Activated naive CD4-positive, alpha-beta T cell treated with Interleukin-2 at 50 U/mL for 16 hours (primary cell): ENCODE measurements at places on chromosomes 3 and 15.

- no peak for DNase-seq
Observed at GRCh38 chr15:89817701-89818280, 3.1 kb upstream of the ANPEP start.

GRCh38 chr3:72177075-72178050, 392.4 kb upstream of the PROK2 start:
- no peak for DNase-seq

GRCh38 chr15:62888623-62889022, 153.9 kb upstream of the TPM1 start:
- DNase-seq = no peak

- DNase-seq = no peak
Observed at GRCh38 chr3:173957646-173958045, 560.1 kb downstream of the NLGN1 start.

- DNase-seq = no peak
Observed at GRCh38 chr15:63800241-63800640, 33.5 kb downstream of the HERC1 start.
